ENCODE measurements at places on chromosomes 3 and 15.

DNA sequence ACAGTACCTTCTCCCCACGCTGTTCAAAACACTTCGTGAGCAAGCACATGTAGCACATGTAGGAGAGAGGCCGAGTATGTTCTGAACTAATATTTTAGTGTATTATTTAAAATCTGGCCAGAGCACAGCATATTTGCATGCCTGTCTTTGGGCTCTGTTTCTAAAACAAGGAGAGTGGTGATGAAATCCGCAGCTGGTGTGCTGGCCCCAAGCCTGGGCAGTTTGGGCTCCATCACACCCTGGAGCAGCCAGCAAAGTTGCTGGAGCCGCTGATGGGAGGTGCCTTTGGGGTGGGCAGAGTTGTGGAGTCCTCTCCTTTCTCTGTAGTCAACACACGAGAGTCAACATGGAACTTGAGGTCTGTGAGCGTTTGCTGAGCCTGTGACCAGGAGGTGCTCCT, 116.6 kb downstream of the SLCO3A1 start:
- DNase-seq, result no peak

DNA sequence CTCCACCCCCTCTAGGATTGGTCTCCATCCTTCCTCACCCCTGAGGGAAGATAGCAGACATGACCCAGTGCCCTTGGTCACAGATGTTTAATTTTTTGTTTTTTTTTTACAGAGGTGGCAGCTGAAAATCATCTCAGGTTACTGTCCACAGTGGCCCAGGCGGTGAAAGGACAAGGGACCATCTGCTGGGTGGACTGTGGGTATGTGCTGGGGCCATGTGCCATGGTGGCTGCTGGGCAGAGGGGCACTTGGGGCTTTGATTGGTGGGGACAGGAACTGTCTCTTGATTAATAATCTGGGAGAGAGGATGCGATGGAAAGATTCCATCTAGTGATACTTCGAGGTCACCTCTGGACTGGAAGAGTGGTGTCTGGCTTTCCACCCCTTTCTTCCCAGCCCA, 25.4 kb downstream of the PDIA5 start:
- no peak for DNase-seq

- no peak for DNase-seq
These were observed 194.6 kb downstream of the FAM43A start for GRCh38 chr3:194879991-194880939.

DNA sequence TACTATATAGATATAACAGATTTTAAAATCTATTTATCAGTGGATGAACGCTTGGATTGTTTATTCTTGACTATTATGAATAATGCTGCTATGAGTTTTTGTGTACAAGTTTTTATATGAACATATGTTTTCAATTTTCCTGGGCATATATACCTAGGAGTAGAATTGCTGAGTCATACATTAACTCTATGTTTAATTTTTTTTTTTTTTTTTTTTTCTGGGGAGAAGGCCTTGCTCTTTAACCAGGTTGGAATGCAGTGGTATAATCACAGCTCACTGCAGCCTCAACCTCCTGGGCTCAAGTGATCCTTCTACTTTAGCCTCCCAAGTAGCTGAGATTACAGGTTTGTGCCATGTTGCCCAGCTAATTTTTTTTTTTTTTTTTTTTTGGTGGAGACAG, 9.1 kb downstream of the CIDEC start:
- DNase-seq, result no peak

GRCh38 chr3:14700891-14701290, 25.9 kb downstream of the C3orf20 start:
- no peak for DNase-seq

- DNase-seq, result no peak
These were observed 16.3 kb downstream of the SYNM start for GRCh38 chr15:99121207-99121606.

DNA sequence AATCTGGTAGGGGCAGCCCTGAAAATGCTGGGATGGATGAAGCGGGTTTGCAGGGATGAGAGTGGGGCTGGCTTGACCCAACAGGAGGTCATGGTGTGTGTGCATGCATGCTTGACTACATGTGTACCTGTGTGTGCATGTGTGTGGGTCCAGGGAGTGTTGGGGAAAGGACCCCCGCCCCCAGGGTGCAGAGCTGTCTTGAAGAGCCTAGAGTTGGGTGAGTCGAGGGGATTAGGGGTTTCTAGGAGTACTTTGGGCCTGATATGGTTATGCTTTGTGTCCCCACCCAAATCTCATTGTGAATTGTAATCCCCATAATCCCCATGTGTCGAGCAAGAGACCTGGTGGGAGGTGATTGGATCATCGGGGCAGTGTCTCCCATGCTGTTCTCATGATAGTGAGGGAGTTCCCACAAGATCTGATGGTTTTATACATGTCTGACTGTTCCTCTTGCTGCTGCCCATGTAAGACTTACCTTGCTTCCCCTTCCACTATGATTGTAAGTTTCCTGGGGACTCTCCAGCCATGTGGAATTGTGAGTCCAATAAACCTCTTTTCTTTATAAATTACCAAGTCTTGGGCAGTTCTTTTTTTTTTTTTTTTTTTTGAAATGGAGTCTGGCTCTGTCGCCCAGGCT, 5.2 kb upstream of the LCTL start:
- no peak for DNase-seq

DNA sequence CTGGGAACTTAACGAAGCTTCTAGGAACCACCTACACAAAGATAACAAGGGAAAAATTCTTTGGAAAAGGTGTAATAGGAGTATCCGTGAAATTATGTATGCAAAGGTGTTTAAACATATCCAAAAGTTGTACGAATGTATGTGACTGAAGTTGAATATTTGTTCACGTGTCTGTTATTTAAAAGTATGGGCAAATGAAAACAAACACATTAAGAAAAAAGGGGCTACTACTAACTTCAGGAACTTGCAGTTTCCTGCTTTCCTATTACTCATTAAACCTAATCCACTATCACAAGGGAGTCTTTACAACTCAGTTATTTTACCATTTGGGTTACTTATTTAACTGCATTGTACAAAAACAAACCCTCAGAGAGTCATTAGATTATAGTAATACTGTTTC, 33.9 kb upstream of the GRAMD1C start:
- DNase-seq, result no peak

GRCh38 chr3:20916951-20917606, 731.1 kb upstream of the SGO1 start:
- DNase-seq, result no peak

DNA sequence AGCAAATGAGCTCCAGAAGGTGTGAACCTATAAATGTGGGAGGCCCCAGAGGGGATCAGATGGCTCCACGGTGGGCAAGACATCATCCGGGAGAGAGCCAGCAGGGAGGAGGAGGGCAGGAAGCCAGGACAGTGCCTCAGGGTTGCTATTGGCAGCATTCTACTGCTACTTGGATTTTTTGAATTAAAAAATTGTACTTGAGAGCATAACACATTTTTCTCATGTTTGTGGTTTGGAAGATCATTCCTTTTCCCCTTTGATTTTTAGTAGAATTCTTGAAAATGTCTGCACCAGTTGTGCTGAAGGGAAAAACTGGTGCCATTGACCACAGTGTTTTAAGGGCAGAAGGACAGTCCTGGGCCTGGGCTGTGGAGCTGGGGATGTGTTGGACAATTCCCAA, 59.2 kb downstream of the LYZL4 start:
- DNase-seq, result no peak

GRCh38 chr3:171898192-171898591, 55.0 kb downstream of the TMEM212 start:
- DNase-seq, result no peak

- DNase-seq, result no peak
These were observed 30.0 kb upstream of the PPARG start for GRCh38 chr3:12258911-12259310.

GRCh38 chr15:51375966-51376640, 34.6 kb downstream of the GLDN start:
- DNase-seq, result no peak

DNA sequence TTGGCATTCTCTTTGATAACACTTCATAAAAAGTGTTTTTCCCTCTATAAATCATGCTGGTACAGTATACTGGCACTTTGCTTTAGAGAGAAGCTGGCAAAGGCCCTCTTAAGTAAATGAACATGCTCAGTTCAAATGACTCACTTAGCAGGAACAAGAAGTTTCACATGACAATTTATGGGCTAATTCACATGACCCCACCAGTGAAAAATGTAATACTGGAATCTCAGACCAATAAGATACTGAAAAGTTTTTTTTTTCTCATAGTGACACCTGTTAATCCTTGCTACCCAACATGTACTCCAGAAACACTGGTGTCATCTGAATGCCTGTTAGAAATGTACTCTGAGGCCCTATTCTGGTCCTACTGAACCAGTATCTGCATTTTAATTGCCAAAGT, 13.9 kb downstream of the BTBD1 start:
- DNase-seq, result no peak

GRCh38 chr15:49621887-49622286, 1.0 kb downstream of the DTWD1 start:
- no peak for DNase-seq

GRCh38 chr15:34006381-34006780, 32.6 kb downstream of the AVEN start:
- no peak for DNase-seq

DNA sequence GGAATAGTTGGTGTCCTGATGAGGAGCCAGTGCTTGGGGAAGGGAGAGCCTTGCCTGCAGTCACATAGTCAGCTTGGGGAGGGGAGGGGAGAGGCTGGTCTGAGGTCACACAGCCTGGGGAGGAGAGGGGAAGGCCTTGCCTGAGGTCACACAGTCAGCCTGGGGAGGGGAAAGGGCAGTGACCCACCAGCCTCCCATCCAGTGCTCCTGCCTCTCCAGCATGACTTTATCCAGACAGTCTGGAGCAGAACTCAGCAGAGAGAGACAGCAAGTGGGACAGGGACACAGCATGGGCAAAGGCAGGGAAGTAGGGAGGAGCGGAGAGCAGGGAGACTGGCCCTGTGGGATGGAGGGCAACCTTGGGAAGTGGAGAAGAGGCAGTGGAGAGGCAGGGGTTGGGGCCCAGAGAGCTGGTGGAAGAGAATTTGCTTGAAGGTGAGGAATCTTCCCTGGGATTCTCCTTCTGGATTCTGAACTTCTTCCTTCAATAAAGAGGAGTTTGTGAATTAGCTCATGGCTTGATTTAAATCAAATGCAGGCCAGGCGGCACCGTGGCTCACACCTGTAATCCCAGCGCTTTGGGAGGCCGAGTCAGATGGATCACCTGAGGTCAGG, 64.5 kb downstream of the CORO2B start:
- DNase-seq, result no peak

GRCh38 chr15:31344823-31345605, 18.4 kb downstream of the KLF13 start:
- no peak for DNase-seq

DNA sequence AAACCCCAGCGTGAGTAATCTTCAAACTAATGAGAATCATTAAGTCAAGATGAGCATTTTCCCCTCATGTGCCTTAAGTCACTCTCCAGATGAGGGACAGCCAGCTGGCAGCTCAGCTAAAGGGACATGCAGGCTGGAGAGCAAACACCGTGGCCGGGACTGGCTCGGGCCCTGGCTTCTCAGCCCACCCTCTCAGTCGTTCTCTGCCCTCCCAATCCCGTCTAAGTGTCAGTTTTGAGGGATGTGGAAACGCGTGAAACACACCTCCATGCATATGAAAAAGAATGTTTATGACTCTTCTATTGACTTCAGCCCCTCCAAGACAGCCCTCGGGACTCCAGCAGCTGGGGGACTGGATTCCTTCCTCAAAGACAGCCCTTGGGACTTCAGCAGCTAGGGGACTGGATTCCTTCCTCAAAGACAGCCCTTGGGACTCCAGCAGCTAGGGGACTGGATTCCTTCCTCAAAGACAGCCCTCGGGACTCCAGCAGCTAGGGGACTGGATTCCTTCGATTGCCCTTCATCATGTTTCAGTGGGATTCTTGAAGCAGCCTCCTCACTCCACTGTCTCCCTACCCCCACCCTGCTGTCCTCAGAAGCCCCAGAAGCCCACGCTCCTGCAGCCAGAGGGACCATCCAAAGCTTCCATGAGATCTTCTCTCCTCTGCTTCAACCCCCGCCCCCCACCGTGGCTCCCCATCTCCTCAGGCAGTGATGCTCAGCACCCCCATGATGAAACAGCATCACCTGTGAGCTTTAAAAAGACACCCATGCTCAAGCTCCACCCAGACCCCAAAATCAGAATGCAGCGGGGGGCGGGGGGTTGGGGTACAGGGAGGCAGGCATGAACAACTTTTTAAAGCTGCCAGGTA, 228.9 kb downstream of the XXYLT1 start:
- DNase-seq, result no peak

- no peak for DNase-seq
These were observed 57.6 kb upstream of the AZI2 start for GRCh38 chr3:28406241-28406640.

DNA sequence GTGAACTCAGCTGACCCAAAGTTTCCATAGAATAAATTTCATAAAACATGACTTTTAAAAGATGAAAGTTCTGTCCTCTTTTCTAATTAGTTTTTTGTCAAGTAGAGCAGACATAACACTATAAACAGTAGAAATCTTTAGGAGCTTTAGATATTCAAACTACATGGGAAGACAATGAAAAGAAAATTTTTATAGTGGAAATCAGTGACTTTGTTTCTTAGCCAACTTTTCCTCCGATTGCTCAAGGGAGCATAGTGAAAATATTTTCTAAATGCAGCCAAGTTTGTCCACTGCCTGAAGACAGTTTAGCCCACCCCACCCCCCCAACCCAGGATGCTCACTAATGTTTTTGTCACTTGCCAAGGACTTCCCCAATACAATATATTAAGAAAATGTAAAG, 114.9 kb downstream of the PLD1 start:
- no peak for DNase-seq

DNA sequence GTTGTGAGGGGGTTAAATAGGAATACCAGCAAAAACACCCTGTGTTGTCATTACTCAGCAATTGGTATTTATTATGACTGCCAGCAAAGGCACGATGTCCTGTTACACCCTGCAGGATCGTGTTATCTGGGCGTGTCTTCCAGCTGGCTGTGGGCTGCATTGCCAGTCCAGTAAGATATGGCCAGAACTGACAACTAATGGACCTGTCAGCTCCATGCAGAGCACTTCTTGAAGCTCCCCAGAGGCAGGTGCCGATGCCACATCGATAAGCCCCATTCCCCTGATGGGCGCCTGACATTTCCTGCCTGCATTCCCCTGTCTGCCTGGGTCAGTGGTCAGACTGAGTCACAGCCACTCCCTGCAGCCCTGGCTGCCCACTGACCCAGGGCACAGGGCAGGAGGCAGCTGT, 79.7 kb upstream of the RASGRF1 start:
- DNase-seq, result peak; percentile 74

GRCh38 chr3:71110385-71111222, 472.9 kb downstream of the FOXP1 start:
- no peak for DNase-seq

- no peak for DNase-seq
These were observed 251.5 kb downstream of the PLCL2 start for GRCh38 chr3:17136136-17136721.

- DNase-seq, result no peak
These were observed 1.7 kb upstream of the GPR87 start for GRCh38 chr3:151318313-151318712.

DNA sequence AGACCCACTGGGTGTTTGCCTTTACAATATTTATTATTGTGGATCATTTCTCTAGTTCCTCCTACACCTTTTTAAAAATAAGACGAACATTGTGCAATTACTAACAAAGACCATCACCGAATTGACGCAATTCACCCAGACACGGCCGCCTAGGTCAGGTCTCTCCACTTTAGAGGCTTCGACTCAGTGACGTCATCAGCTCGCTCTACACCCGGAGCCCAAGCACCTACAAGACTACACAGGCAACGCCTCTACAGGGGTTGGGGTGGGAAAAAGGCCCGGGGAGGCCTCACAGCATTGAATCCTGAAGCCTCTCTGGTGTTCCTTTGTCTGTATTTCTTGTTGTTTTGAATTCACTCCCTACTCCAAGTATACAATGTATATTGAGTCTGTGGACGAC, 16.6 kb downstream of the ZIC4 start:
- no peak for DNase-seq

- DNase-seq, result no peak
These were observed 59.8 kb upstream of the GYG1 start for GRCh38 chr3:148931574-148931973.
